ENCODE measurements at places on chromosomes 2 and 18.

DNA sequence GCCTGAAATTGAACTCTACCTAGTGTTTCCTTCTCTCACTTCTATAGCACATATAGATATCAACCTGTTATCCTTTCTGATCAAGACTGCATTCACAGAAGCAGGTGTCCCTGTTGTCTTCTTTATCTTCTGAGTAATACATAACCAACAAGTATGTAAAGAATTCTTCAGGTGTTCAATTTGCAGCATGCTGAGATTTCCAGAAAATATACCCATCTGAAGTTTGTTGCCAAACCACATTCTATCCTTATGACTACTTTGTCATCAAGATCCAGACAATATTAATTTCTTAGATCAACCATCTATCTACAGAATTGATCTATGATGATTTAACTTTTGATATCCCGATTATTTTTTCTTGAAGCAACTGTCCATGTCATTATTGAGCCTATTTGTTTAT is 69.5 kb downstream of the TGFA start:
- no peak for DNase-seq

DNA sequence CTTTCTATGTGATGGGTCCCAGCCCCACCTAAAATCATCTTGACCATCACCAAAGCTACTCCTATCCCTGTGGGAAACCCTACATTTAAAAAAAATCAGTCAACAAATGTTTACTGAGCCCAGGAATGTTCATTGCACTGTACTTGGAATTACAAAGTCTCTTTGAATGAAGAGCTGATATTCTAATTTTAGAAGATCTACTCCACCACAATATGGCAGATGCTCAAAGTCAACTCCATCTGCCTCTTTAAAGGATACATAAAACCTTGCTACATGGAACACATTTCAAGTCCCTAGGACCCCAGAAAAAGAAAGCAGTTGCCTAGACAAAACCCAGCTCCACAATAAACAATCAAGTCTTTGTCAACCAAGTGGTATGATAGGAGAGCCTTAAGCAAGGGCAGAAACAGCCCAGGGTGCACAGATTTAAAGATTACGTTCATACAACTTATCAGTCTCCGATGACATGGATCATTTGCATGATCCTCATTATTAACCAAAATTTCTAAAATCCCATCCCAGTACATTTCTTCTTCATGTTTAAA is 234.3 kb upstream of the ACVR2A start:
- DNase-seq: no peak

DNA sequence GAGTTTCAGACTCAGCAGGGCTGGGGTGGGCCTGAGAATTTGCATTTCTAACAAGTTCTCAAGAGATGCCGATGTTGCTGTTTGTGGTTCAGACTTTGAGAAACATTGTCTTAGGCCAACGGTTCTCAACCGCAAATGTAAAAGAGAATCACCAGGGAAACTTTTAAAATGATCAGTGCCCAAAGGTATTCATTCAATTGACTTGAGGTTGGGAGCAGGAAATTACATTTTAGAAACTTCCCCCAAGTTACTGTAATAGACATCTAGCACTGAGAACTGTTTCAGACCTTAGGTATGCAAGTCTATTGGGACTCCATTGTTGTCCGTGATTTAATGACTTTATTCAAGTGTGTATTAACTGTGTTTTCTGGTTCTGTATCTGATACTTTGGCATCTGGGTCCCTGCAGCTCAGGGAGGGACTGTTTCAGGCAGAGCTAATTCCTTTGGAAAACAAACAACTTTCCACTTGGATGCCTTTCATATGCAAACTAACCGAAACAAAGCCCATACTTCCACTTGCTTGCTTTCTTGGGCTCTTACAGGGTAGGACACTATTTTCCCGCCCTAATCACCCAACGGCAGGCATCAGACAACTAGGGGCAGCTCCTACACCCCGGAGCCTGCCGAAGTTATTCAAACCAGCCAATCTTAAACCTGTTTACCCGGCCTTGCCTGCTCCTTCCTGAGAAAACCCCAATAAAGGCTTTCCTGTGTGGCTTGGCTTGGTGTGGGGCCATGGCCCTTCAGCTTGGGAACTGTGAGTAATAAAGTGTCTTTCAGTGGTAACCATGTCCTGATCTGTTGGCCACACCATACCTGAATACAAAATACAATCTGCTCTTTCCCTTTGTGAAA is 97.6 kb downstream of the POLE4 start:
- DNase-seq: no peak

- DNase-seq: no peak
These were observed 120.9 kb downstream of the FSIP2 start for GRCh38 chr2:185859506-185859905.

DNA sequence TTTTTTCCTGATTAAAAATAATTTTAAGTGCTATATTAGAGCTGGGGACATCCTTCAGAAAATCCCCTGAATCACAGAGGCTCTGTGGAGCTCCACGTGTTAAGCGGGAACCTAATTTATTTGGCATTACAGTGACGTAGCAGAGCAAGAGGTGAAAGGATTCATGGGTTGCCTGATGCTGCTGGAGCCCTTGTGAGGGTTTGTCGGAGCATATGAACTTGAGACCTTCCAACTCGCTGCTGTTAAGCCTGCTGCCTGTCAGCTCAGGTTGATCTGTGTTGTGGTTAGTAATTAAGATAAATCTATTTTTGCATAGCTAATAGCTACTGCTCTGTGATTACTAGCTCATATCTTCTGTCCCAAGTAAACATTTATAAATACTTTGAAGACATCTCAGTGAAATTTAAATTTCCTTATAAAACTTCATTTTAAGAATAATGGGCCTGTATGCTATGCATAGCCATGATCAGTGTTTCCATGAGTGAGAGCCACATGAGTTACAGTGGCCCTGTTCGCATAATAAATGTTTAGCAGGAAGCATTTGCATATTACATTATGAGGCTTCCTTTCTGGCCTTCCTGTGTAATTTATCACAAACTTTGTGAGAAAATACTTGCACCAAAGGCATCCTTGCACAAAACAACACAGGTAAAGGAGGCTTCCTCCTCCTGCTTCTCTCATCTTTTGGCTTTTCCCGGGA is 438.9 kb downstream of the PTPRM start:
- no peak for DNase-seq

- no peak for DNase-seq
These were observed 80.2 kb upstream of the PHLPP1 start for GRCh38 chr18:62634979-62635630.

- no peak for DNase-seq
These were observed 162.4 kb downstream of the CELF4 start for GRCh38 chr18:37403100-37403781.

DNA sequence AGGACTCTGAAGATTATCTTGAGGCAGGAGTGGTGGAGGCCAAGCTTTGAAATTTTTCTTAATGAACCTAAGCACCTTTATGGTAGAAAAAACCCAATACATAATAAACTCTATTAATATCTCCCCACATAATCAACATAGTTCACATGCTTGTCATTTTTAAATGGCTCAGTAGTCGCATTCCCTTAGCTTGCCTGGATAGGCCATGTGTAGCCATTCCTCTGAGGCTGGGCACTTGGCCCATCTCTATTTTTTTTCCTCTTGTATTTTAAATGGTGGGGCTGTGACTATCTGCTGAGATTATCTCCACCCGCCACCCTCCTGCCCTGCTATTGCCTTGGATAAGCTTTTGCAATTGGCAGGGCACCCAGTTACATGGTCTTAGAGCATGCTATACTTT is 143.1 kb downstream of the FHOD3 start:
- no peak for DNase-seq

- DNase-seq: no peak
These were observed 43.3 kb downstream of the KCNH7 start for GRCh38 chr2:162795312-162795711.

- no peak for DNase-seq
These were observed 56.0 kb upstream of the RAB6C start for GRCh38 chr2:129923265-129924091.

GRCh38 chr2:35932276-35932963 is 423.2 kb upstream of the CRIM1 start:
- DNase-seq: no peak

DNA sequence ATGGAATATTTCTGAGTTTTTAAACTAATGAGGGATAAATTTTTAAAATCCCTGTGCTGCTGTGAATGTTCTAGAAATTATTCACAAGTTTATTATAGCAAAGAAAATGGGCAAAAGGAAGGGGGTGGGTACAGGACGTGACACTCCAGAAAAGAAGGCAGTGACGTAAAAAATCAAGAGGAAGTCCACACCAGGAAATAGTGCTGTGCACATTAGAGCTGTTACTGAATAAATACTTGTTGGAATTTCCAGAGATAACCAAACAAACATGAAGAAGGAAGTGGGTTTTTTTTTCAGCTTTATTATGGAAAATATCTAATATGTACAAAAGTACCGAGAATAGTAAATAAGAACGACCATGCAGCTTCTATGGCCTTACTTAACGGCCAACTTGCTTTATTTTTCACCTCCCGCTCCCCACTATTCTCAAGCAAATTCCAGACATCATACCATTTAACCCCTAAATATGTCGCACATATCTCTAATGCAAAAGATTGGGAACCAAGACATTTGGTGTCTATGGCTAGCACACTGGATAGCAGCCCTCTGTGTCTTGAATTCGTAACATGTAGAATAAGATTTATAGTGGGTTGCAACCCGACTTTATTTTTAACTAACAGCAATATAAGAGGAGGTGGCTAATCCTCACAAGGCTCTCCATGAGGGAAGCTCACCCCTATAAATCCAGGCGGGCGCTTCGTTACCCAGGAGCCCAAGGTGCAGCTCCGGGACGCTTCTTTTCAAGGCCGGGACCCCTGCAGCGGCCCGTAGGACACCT is 580 bp upstream of the NDUFV2 start:
- no peak for DNase-seq

DNA sequence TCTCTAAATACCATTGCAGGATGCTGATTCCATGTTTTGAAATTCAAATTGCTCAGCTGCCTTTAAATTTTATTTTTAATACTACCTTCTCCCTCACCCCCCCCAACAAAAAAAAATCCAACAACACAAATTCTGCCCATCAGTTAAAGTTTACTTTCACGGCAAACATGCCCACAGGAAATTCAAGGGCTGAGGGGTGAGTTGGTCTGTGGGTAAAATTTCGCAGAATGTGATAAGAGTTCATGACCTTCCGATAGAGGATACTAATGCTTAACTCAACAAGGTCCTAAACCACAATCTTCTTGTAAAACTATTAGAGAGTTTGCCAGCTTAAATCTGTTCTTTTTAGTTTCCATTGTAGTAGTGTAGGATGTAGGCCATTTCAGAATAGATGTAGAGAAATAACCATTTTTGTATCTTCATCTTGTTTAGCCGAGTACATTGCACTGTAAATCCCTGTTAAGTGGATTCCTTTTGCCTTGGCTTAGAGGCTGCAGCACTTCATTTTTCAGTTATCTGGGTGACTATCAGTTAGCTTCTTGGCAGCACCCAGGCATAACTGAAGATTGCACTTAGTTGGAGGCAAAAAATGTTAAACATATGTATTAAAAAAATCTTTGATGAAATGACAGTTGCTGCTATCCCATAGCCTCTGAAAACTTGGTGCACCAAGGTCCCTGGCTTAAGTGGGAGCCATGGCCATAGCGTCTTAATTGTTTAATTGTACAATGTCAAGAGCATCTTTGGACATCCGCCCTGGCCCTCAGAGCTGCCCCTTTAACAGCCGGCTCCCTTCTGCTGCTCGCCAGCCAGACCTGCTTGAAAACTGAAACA is 232.3 kb downstream of the HAUS1 start:
- DNase-seq: no peak

GRCh38 chr18:58631301-58631700 is 2.4 kb upstream of the ALPK2 start:
- no peak for DNase-seq

DNA sequence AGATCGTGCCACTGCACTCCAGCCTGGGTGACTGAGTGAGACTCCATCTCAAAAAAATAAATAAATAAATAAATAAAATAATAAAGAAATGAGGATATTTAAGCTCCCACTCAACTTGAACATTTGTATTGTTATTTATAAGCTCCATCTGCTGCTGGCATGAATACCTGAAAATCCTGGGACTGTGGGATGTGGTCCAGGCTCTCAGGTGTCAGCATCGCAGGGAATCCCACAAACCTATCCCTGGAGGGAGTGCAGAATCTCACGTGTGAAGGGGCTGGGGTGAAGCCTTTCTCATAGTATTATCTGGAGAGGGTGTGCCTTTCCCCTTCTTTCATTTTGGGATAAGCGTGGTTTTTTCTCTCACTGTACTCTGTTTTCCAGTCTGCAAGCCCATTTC is 47.4 kb upstream of the POLE4 start:
- DNase-seq: no peak

DNA sequence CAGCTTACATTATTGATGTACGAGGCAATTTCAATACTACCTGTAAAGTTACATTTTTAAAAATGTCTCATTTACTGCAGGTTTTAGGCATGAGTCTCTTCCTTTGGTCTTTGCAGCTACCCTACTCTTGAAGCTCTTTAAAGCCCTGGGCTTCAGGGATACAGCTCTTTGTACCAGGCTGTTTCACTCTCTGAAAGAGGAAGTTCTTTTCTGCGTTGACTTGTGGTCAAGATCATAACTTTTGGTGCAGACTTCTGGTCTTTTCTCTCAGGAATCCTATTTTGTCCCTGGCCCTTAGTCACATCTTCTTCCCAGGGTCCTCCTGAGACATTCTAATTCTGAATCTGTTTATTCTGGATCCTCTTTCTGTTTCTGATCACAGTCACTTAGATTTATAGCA is 16.6 kb upstream of the HRH4 start:
- DNase-seq: no peak

DNA sequence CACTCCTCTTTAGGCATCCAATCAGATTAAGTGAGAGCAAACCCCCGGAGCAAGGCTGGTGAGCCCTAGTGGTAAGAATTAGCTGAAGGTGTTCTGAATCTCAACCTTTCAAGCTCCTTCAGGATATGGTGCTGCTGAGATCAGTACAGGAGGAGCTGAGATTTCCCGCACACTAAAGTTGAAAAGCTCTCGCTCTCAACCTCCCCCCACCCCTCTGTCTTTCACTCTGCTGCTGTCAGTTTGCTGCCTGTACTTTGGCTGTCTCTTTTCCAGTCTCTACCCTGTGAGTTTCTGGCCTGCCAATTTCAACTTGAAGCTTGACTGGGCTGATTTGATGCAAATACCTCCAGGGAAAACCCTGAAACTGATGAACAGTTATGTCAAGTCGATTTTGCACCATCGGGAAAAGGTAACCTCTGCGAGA is 15.7 kb downstream of the ZEB2 start:
- DNase-seq: no peak

DNA sequence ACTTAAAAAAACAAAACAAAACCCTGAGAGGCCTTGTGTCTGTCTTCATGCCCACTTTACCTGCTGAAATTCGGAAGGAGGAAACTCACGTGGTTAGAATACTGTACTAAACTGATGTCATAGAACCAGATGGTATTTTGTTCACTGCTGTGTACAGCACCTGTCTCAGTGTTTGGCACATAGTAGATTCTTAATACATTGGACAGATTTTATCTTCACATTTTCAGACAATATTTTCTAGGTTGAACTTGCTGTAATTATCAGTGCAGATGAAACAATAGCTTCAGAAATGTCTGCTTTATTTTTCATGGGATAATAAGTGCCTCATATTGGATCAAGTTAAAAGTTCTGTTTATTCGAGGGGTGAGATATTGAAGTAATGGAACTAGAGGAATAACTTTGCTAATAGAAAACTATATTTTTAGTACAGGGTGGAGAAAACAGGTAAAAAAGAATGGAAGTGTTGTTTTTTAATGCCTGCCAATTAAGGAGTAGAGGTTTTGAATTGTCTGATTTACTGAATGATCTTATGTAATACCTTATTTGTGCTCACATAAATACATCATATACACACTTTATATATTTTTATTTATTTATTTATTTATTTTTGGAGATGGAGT is 23.7 kb downstream of the DDX1 start:
- DNase-seq: no peak

- DNase-seq: no peak
These were observed 2.1 kb downstream of the CNTNAP5 start for GRCh38 chr2:124027182-124027581.

- DNase-seq: no peak
These were observed 219.8 kb downstream of the GLI2 start for GRCh38 chr2:120955427-120955826.
